ENCODE measurements at places on chromosomes 1 and 21.

DNA sequence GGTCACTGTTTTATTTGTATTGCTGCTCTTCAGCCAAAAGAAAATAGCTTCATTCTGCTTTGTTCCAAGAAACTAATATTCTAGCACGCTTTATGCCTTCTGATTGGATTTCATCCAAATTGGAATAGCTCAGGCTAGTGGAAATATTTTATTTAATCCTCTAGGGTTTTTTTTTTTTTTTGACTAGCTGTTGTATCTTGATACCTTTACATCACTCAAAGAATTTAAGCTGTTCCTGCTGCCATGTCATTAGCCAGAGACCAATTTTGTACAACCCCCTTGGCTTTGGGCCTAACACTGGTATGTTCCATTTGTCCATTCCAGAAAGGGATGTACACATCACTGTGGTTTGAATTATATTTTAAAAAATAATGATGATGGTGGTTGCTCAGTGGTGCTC lies 103.0 kb downstream of the DISC1 start:
- DNase-seq = no peak

DNA sequence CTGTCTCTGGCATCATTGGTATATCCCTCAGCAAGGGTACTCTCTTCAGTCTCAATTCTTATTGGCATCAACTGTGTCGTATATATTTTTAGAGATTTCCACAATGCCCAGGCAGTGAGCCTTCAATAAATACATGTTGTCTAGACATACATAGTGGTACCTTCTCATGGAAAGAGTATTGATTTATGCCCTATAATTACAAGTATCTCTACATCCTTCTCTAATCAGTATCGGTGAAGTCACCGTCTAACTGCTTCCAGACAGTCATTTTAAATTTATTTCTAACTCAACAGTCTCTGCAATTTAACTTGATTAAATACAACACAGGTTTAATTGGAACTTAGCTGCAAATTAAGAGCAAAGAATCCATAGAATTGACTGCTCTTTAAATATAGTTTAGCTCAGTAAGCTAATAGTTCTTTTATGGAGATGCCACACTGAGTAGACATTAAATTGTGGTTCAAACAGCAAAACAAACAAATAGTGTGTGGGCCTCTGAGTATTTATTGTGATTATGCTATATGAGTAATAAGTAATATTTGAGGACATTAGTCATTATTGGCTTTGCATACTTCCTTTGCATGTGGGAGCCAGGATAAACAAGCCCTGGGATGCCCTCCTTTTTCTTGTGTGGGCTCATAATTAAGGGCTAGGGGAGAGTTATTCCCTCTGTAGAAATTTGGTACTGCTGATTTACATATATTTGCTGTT lies 126.9 kb upstream of the DUSP10 start:
- no peak for DNase-seq

- DNase-seq = no peak
These were observed 328.4 kb downstream of the PLA2G4A start for GRCh38 chr1:187157115-187157514.

DNA sequence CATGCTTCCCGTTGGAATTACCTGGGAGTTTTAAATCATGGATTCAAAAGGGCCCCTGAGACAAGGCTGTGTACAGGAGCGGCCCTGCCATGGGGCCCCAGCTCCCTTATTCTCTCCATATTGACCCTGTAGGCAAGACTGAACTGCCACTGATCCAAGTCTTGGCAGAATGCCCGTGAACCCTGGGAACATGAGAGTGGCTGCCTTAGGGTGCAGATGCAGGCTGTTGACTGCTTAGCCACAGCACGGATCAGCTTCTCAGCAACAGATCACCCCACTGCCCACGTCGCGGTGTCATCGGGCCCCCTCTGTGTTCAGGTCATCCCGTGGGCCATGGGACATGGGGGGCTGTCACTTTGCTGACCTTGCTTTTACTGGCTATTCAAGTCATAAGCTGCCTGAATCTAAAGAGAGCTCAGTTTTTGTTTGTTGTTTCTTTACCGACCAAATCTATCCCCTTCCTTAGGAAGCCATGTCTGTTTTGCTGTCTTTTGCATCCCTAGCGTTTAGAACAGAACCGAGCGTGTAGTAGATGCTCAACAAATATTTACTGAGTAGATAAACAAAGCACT lies 83.4 kb downstream of the MATN1 start:
- no peak for DNase-seq

DNA sequence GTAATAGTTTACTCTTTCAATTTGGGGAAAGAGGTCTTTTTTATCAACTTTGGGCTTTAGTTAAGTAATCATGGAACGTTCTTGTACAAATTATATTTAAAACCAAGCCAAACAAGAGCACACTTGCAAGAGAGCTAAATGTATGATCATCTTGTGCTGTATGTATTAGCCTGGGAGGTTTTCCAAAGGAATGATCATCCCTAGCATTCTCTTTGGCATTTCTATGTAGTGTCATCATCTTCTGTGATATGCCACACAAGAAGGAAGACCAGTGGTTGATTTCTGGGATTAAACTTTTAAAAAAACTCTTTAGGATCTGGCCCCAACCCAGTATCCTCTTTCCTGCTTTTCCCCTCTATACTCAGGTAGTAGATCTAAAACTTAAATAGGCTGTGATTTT lies 38.4 kb upstream of the KCNQ4 start:
- DNase-seq = no peak

GRCh38 chr1:219726480-219727272 lies 113.8 kb upstream of the ZC3H11B start:
- no peak for DNase-seq

DNA sequence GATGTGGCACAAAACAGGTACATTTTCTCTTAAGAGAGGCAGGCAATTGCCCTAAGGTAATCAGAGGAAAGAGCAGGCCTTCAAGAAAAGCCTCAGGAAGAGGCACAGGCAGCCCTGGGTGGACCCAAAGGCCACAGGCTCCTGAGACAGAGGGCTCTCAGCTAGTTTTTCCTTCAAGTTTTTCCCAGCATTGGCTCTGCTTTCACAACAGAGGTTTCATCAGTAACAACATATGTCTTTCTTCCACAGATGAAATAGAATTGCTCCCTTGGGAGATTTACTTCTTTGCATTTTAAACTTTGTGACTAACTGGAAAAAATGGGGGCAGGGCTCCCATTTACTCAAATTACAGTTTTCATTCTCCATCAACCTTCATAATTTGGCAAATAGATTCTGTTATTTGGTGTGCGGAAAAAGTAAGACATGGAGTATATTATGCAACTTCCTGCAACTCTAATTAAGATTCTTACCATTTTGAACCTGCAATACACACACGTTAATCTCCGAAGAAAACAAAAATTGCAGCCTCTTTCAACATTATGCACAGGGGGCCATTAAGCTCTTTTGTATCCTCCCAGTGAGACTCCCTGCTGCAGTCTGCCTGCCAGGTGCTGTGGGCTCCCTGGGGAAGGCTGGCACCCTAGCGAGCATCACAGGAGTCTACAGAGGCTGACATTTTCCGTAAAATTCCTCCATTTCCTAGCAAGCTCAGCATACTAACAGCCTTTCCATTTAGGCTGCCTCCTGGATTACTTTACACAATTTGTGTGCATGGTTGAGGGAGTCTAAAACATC lies 282.3 kb downstream of the USH2A start:
- no peak for DNase-seq

DNA sequence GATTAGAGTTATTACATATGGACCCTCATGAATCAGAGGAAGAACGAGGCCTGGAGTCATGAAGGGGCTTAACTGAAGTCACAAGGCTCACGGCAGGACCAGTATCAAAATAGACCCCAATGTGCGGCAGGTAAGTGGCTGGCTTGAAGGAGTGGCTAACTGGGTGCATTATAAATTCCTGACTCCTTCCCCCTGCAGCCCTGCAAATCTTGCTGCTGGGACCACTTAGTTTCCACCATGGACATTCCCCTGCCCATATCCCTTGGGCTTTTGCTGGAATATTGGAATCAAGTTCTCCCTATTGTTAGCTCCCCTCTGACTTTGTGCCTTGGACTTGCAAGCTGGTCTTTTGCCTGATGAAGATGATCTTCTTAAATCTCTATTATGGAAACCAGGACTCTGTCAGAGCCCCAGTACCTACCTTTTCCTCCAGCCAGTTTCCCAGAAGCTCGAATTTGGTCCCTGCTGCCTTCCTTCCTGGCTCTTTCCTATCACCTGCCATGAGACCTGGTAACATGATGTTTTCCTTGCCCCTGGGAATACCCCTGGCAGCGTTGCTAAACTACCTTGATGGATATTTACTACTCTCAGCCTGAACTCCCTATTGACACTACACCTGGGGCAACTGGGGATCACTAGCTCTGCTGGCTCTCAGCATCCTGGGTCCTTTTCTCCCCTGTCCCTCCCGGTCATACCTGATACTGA lies 156.0 kb upstream of the JUN start:
- no peak for DNase-seq

DNA sequence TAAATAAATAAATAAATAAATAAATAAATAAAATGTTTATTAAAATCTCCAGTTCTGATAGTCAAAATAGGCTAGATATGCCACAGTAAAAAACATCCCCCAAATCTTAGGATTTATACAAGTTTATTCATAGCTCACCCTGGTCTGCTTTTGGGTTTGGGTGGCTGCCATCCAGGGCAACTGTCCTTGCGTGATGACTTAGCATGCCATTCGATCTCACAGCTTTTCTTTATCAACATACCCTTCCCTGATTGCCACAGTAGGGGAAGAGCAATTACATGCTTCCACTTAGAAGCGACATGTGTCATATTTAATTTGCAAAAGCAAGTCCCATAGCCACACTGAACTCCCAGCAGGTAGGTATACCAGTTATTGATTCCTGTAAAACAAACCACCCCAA lies 52.7 kb downstream of the TEX35 start:
- no peak for DNase-seq

DNA sequence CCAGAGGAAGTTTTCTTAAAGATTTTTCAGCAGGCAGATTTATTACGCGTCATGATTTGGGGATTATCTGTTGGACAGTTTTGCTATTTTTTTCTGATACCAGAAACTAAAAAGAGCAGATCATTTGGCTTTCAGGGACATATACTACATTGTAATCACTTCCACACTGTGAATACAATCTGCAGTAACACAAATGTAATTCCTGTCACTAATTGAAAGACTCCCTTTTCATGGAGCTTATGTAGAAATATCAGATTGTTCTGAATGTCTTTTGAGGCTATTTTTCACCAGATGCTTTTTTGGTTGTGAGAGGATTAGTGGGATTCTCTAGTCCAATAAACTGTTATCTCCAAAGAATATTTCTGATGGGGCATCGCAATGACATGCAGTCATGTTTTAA lies 464.2 kb downstream of the DISC1 start:
- DNase-seq = no peak

GRCh38 chr21:29465546-29465945 lies 166.8 kb downstream of the BACH1 start:
- DNase-seq = no peak

GRCh38 chr21:36015045-36015444 lies 45.3 kb downstream of the SETD4 start:
- DNase-seq = no peak

DNA sequence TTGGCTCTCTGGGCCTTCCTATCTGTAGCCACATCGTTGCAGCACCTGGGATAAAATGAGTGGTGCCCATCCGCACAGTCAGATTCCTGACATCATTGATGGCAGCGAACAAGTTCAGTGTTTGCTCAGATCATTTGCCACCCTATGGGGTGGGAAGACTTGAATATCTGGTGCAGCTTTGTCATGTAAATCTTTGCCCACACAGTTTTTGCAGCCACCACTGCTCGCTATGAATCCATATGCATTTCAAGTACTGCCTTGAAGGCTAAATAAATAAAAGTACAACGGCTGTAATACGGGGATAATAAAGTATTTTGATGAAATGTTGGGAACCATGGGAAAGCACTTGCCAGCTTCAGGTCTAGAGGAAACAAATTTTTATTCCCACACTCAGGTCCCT lies 56.3 kb upstream of the COA6 start:
- no peak for DNase-seq

GRCh38 chr1:109849655-109850054 lies 61.0 kb upstream of the CSF1 start:
- DNase-seq = no peak

DNA sequence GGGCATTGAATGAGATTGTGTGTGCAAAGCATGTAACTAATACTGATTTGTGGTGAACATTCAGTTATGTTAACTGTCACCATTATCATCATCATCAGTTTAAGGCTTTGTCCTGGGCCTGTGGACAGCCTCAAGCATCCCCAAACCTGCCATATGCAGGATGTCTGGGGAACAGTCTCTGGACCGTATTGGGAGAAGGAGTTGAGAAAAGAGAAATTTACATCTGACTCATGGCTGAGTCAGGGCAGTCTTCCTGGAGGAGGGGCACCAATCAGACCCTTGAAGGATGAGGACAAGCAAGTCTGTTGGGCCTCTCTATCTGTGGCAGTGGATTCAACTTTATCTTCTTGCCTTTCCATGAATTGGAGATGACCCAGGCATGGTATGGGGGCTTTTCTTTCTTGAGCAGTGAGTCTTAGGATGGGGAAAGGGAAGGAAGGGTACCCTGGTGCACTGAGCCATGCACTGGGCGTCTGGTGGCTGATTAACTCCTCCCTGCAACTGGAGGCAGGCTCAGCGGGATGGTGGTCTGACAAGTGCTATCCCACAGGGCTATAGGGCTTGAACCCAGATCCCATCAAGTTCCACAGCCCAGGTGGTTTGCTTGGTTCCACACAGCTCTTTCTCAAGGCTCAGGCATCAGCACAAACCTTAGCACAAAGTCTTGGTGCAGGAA lies 2.9 kb downstream of the PADI3 start:
- DNase-seq = no peak

- DNase-seq = no peak
These were observed 8.9 kb upstream of the LEMD1 start for GRCh38 chr1:205430696-205431305.

DNA sequence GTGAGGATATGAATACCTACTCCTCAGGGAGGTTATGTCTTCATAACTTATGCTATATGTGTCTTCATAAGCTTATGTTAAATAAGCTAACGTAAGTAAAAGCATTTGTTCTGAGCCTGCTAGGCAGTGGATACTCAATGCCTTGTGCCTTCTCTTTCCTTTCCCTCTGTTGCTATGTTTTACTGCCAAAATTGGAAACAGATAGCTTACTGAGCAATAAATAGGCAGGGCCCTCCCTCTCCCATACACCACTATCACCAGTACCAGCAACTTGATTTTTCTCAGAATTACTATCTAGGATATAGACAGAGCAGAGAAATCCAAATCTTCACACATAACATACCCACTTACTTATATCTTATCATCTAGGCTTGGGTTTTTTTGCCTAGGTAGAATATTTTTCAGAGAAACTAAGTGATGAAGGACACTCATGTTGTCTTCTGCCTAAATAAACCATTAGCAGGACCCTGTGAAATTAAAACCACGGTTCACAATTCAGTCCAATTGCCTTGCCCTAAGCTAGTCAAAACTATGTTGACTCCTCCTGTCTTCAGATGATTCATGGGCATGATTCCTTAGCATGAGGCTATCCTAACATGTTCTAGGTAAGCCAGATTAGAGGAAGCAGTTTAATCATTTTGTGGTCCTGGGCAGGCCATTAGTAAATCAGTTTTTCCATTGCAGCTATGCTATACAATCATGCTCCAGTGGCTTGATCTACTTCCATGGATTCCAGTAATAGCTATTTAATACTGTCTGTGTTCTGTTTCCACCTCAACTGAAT lies 15.9 kb upstream of the LRRC8C start:
- DNase-seq = no peak

Data from cortex of kidney (tissue), 1 donor.